ENCODE measurements at places on chromosomes 3 and 15.

GRCh38 chr3:122677216-122677615, 3.4 kb upstream of the PARP14 start:
- DNase-seq, result no peak

DNA sequence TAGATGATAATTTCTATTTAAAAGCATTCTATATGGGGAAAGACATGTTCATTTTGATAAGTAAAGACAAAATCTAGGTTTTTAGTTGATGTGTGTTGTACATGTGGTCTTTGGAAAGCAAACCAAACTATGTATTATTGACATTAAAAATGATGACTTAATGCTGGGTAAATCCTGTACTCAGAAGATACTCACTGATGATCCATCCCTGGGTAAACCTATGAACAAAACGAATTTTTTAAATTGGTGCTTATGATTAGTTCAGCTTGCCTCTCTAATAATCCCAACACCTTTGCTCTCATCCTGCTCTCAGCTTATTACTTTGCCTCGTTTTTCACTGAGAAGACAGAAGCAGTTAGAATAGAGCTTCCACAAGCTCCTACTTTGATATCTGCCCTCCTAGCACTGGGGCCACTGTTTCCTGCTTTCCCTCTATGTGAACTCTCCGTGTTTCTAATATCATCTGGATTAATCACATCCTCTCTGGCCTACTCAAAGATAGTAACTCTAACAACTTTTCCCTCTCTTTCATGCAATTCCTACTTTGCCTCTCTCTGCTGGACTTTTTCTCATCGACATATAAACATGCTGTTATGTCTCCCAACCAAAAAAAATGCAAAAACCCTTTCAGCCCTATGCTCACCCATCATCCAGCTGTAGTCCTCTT, 29.3 kb downstream of the RARRES1 start:
- peak; percentile 90 for DNase-seq

DNA sequence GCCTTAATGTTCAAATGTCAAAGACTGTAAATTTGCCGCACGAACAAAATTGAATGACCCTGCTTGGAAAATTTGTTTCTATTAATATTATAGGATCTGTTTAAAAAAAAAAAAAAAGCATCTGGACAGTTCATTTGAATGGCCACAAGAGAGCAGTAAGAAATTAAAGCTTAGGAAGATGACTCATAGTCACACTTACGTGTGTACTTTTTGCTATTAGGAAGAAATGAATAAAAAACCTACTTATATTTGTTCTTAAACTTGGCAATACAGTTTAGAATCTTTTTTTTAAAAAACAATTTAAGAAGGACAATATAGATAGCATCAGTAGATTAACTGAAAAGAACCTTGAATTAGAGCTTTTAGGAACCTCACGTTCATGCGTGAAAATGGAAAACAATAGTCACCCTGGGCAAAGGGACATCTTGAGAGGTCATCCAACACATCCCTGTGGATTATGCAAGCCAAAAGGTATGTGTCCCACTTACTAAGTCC, 621.8 kb downstream of the MECOM start:
- DNase-seq, result peak; percentile 59

DNA sequence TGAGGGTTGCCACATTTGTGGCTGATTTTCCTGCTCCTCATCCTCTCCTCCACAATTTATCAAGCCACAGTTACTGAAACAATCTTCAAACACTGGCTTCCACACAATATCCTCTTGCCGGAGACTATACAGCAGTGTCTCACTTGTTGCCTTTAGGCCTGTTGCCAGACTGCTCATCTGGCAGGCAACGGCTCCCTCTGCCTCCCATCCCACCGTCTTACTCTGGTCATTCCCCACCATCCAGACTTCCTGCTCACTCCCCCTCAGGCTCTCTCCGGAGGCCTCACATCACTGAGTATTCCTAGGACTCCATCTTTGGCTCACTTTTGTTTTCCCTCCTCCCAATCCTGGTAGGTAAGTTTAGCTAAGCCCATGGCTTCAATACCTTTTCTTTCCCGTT, 301.9 kb downstream of the IL20RB start:
- no peak for DNase-seq

- DNase-seq, result no peak
Observed at GRCh38 chr15:61835029-61835428, 225.2 kb downstream of the VPS13C start.

- no peak for DNase-seq
Observed at GRCh38 chr3:179265875-179266274, 15.0 kb upstream of the KCNMB3 start.

GRCh38 chr15:58517252-58517681, 85.5 kb downstream of the LIPC start:
- no peak for DNase-seq

DNA sequence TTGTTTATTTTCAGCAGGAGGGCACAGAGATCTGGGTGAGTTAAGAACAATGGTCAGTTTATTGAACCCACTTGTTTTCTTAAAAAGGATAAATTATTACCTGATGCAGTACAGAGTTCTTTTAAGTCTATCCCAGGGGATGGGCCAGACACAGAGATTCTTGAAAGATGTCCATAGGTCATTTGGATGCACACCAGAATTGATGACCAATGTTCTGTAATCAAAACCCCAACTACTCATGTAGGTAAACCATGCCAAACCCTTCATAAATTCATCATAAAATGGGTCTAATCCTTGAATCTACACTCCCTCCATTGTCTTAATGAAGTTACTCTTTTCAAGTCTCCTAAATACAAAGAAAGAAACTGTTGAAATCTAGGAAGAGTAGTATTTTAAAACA, 273.0 kb upstream of the COL8A1 start:
- DNase-seq, result no peak

DNA sequence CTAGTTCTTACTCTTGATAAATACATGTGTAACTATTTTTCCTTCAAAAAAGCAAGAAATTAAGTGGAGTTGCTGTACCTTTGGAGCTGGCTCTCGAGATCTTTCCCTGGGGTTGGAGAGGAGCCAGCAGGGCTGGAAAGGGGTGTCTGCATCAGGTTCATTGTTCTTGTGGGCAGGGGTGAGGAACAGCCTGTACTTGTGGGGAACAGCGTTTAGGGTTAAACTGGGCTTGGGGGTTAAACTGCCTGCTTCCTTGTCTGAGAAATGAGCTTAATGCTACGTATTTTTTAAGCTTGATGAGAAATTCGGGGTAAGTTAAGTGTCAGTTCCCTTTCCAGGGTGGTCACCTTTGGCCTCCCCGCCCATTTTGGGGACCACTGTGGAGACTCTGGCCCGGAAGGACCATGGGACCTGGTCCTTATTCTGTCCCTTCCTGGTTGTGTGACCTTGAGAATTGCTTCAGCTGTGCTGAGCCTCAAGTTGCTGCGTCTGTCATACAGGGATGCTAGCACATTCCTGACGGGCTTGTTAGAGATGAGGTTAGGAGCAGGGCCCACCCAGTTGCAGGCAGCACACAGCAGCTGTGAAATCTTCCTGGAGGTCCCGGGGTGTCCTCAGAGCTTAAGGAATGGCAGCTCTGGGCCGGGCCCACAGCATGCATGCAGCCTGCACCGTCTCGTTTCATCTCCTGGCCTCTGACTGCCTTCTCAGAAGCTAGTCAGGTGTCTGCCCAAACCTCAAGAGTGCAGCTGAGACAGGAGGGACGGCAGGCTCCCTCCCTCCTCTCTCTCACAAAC, 11.6 kb downstream of the H1-8 start:
- peak; percentile 42 for DNase-seq

DNA sequence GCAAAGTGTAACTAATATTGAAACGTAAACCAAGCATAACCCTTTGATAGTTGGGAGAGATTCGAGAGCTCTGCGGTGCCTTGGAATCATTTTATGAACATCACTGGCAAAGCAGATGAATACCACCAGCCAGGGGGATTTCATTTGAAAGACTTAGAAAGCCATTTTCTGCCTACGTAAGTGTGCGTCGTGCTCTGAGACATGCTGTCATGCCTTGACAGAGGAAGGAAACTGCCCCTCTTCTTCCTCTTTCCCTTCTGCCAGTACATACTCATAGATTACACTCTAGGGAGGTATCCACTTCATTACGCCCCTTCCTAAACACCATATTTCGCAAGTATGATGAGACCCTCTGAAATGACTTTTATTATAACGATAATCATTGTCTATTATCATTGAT, 3.3 kb upstream of the MTHFS start:
- no peak for DNase-seq

- DNase-seq, result no peak
Observed at GRCh38 chr3:123511726-123512125, 62.8 kb upstream of the ADCY5 start.

GRCh38 chr3:21256932-21257331, 494.1 kb downstream of the ZNF385D start:
- no peak for DNase-seq

- DNase-seq, result no peak
Observed at GRCh38 chr3:140748903-140749302, 71.0 kb downstream of the TRIM42 start.

GRCh38 chr3:45992133-45992729, 3.4 kb downstream of the FYCO1 start:
- DNase-seq, result no peak

DNA sequence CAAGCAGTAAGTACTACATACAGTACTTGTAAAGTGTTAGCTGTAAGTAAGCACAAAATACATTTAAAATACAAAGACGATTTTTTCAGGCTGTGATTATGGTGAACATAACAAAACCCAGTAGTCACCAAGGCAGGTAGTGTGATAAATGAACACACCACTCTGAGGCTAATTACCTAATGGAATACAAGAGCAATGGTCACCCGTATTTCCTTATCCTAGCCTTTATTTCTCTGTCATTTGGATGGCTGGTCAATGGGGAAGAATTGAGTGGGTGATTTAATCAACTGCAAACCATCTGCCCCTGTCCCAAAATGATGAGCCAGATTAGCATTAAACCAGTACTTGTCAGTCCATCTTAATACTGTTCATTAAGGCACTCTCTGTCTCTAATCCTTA, 89.2 kb upstream of the CGNL1 start:
- no peak for DNase-seq

DNA sequence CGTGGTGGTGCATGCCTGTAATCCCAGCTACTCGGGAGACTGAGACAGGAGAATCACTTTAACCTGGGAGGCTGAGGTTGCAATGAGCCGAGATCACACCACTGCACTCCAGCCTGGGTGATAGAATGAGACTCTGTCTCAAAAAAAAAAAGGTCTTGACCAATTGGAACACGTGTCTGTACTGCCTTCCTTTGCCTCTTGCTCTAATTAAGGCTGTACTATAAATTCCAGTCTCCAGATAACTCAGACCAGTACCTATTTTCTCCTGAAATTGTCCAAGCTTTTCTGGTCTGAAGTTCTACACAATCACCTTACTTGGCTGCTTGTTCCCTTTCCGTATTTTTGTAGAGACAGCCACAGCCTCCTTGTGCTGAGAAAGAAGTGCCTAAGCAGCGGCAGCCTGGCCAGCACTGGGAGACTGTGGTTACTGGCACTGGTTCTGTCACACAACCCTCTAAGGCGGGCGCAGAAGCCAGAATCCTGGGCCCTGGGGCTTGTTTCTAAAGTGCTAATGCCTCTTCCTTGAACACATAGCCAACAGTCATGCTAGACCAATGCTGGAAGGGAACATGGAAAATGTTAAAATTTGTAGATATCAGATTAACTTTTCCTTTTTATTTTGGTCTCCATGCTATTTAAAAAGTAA, 6.2 kb upstream of the CEP70 start:
- DNase-seq, result no peak

DNA sequence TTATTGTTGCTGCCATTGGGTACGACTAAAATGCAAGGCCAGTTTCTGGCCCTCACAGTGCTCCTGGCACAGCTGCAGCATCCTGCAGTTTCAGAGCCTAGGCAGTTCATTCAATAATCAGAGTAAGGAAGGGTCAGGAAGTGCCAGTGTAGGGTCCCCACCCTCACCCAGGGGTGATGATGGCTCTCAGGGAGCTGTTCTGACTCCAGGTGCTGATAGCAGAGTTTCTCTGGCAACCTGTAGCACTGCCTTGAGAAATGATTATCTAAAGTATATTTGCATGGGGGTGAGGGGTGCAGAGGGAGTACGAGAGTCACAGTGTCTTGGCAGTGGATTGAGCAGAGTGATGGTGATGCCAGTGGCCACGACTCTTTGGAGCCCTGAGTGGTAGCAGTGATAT, 15.5 kb upstream of the IL16 start:
- no peak for DNase-seq

Measured in fibroblast of skin of back (primary cell).